Stimulated activated CD8-positive, alpha-beta memory T cell treated with anti-CD3 and anti-CD28 coated beads, Interleukin-2, amount 100 ng/mL, for 48 hours (primary cell): ENCODE measurements at places on chromosomes 2 and 18.

DNA sequence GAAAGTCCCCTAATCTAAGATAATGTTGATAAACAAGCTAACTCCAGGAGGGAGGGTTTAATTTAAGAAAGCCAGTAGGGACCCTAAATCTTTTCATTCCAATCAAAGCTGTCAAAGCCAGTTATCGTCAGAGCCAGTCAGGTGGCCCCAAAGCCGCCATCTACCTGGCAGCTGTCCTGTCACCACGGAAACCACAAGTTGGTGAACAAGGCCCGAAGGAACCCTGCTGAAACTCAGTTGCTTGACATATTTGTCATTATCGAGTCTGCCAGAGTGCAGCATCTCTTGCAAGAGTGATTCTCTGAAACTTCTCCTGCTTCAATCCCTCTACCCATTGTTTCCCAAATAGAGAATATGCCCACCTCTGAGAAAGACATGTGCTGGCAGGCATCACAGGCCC, 30.8 kb upstream of the POLE4 start:
- no peak for DNase-seq

- no peak for DNase-seq
These were observed 164.2 kb downstream of the ANTXR1 start for GRCh38 chr2:69177063-69177771.

DNA sequence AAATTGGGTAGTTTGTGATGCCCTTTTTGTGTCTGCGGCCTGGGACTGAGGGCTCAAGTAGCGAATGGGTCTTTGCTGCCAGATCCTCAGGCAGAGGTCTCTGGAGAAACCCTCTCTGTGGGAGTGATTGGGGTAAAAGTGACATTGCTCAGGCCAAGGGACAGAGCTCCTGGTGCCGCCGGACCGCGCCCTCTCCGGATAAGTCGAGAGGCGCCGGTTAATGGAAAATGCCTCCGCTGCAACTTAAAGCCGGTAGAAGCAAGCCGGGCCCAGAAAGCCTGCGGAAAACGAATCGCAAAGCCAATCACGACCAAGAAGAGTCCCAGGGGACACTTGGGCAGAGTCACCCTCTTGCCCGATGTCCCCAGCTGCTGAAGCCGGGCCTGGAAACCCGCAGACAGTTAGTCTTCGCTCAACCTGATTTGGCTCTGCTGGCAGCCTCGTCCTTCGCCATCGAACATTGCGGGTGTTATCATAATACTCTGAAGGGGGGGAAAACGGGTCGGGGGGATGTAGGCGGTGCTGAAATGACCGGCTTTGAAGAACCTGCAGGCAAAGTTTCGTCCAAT, 352 bp upstream of the HOXD12 start:
- no peak for DNase-seq

GRCh38 chr18:35971661-35972196, 750 bp upstream of the RMP24 start:
- DNase-seq = no peak

DNA sequence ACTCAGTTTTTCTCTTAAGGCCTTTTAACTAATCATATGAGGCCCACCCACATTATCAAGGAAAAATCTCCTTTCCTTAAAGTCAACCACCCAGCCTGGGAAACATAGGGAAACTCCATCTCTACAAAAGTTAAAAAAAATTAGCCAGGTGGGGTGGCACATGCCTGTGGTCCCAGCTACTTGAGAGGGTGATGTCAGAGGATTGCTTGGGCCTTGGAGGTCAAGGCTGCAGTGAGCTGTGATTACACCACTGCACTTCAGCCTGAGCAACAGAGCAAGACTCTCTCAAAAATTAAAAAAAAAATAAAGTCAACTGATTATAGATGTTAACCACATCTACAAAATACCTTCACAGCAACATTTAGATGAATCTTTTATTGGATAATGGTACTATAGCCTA, 5.8 kb downstream of the DPYSL5 start:
- no peak for DNase-seq

DNA sequence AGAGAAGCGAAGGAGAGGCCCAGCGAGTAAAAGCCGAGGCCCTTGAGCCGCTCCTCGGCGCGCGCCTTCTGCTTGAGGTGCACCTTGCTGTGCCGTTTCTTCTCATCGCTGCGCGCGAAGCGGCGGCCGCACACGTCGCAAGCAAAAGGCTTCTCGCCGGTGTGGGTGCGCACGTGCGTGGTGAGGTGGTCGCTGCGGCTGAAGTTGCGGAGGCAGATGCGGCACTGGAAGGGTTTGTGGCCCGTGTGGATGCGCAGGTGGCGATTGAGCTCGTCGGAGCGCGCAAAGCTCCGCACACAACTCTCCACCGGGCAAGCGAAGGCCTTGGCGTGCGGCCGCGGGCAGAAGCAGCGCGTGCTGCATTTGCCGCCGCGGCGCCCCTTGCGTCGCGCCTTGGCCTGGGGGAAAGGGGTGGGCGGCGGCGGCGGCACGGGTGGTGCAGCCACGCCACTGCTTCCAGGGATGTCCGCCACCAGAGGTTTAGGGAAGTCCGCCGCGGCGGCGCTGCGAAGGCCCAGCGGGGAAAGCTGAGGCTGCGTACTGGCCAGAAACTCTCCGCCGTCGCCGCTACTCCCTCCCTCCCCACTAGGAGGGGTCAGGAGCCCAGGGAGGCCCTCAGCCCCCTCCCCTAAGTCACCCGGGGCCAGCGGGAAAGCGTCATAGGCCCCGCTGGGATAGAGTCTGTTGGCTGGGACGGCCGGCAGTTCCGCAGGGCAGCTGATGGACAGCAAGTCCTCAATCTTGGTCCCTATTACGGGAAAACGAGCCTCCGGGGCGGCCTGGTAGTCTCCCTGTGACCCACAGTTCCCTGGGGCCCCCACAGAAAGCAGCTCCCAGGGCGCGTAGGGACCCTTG, 1.7 kb downstream of the EGR4 start:
- DNase-seq = no peak

DNA sequence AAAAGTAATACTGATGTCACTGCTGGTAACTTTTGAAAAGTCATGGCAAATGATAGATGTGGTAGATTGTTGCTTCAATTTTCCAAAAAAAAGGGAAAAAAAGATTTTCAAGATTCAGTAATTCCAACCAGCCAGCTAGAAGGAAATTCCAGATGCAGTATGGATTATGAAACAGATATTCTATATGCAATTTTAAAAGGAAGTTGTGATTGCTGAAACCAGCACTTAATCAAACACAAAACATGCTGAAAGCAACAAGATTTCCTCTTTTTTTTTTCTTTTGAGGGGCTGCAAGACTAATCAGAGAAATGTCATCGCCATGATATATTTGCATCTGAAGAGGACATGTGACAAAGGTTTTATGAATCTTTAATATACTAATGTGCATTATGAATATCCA, 5.1 kb upstream of the HNMT start:
- no peak for DNase-seq

GRCh38 chr2:241763551-241764274, 12.9 kb upstream of the GAL3ST2 start:
- no peak for DNase-seq

DNA sequence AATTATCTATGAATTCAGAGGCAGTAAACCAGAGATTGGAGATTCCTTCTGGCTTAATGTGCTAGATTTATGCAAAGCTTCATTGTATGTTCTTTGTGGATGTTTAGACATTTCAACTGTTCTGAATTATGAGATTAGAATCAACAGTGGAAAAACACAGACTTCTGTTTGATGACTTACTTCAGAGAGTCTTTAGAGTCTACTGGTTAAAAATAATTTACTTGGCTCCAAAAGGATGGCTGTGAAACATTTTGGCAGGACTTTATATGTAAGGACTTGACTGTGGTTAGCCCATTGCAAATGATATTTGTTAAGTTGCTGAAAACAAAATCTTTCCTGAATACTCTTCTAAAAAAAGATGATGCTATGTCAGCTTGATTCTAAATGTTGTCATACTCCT, 25.5 kb upstream of the LRRC30 start:
- no peak for DNase-seq

DNA sequence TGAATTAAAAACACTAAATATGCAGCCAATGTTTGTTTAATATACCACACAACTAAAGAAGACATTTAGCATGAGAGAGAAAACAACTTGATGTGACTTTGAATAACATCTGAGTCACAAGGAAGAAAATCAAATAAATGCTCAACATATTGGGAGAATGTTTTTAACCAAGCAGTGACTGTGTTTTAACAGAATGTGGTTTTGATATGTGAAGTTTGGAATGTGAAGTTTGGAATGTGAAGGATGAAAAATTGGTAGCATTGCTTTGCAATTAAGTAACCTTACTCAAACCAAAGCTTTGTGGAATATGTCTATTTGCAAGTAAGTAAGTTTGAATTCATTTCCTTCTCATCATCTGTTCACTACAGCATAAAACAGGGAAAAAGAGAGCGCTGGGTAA, 128.2 kb upstream of the DNAJC10 start:
- no peak for DNase-seq
